ENCODE measurements at places on chromosomes 3 and 15.
A peak's percentile ranks its signal among the peaks of the same experiment; 100 is the strongest.

- no peak for DNase-seq
Observed at GRCh38 chr3:154143873-154144272, 22.7 kb downstream of the ARHGEF26 start.

GRCh38 chr3:172302203-172302602 is 146.1 kb downstream of the GHSR start:
- no peak for DNase-seq

- DNase-seq, result no peak
Observed at GRCh38 chr3:15602146-15602536, 596 bp downstream of the BTD start.

GRCh38 chr3:194130188-194130587 is 5.8 kb upstream of the HES1 start:
- DNase-seq, result no peak

DNA sequence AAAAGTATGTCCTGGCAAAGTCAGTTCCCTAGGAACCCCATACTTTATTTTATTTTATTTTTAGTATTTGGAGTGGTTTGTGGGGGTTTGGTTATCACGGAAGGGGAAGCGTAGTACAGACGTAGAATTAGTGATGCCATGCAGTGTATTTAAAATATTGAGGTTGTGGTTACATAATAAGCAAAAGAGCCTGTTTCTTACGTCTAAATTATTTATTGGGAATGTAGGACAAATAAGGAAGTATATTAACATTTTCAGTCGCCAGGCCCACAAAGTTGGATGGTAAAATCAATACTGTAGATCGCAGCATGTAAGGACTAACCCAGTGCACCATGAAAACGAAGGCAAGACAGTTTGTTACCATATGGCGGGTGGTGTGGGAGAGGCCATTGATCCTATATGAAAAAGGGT is 558 bp downstream of the DTWD1 start:
- DNase-seq, result peak; percentile 24
